ENCODE measurements at places on chromosomes 6 and 20.

- DNase-seq, result no peak
Observed at GRCh38 chr6:164037171-164037870, 622.8 kb downstream of the QKI start.

- DNase-seq, result no peak
Observed at GRCh38 chr6:105795913-105796517, 290.1 kb upstream of the PRDM1 start.

DNA sequence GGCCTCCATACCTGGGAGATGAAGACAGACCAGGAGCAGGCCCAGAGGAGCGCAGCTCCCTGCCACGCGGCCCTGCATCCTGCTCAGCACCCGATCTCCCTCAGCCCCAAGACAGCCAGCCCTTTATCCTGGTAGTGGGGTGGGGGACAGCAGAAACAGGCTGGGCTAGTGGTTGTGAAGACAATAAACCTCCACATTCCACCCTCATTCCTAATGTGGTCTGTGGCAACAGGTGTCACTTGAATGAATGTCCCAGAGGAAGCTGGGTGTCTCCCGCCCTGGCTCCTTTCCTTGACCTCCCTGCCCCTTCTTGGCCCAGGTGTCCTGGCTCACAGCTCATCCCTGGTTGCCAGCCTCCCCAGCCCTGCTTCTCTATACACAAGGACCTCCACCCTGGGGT lies at the start of gene C6orf15:
C6orf15 (minus strand) TSS at position 98 of the 400 bp plus-strand sequence; CDS start at position 78, 20 bp downstream.
- no peak for DNase-seq

DNA sequence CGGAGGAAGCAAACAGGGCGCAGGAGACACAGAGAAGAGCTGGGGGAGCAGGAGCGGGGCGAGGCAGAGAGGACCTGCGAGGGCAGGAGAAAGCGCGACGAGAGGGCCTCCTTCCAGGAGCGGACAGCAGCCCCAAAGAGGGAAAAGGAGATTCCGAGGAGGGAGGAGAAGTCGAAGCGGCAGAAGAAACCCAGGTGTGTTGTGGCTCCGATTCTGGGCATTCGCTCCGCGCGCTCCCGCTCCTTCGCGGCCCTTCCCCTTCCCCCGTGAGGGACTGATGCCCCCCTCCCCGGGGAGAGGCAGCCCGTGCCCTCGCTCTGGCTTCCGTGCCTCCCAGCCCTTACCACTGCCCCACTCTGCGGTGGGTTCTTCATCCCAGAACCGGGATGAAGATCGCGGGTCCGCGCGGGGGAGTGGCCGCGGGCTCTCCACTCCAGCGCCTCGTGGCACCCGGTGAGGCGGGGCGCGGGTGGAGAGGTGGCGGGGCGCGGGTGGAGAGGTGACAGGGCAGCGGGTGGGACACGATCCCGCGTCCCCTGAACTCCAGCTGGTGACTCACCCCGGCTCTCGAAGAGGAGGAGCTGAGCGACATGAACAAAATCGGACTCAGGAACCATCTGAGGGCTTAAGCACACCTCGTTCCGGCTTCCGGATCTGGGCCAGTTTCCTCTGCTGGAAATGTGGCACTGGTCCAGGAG lies 22.4 kb downstream of the TMC2 start:
- no peak for DNase-seq

GRCh38 chr6:64252256-64252655 lies 616.7 kb downstream of the PHF3 start:
- DNase-seq, result no peak

Data from cortex of kidney (tissue), 1 donor.